ENCODE measurements at places on chromosomes 16 and 17.

- DNase-seq = no peak
These were observed 65.6 kb downstream of the SDR42E1 start for GRCh38 chr16:81945665-81946064.

DNA sequence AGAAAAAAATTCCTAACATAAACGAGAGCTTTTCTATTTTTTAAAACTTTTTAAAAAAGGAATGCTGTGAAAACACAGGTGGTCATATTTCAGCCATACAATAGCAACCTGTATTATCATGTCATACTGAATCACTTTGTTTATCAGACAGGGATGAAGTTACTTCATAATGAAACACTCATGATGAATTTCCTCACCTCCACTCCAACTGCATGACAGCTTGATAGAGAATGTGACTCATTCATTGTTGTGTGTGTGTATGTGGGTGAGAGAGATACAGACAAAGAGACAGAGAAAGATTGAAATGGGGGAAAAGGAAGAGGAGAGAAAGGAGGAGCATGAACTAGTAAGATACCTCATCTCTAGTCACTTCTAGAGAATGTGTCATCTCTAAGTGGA, 109.0 kb downstream of the SYCE1L start:
- no peak for DNase-seq

DNA sequence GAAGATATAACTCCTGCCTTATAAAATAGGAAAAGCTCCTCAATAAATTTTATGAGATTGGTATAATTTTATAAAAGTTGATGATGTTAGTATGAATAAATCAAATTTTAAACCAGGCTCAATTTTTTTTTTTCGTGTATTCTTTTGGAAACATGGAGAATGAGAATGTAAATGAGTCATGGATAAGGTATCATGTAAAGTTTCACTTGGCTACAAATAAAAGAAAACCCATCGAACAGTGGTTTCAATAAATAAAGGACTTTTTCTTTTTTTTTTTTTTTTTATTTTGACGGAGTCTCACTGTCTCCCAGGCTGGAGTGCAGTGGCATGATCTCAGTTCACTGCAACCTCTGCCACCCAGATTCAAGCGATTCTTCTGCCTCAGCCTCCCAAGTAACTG, 67.3 kb downstream of the PHKB start:
- no peak for DNase-seq

- no peak for DNase-seq
These were observed 530.1 kb downstream of the KCNJ2 start for GRCh38 chr17:70699408-70699807.

DNA sequence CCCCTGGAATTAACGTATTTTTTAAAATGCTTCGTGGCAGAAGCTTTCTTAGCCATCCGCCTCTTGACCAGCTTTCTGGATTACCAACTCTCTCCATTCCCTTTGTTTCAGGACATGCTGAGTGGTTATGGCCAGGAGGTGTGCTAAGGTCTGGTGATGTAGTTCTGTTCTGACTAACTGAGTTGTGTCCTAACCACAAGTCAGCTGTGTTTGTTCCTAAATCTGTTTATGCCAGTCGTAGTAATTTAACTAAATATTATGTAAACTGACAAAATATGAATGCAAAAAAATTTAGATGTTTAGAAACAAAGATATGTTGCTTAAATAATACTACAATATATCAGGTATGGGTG, 61.6 kb downstream of the MRTFB start:
- no peak for DNase-seq

DNA sequence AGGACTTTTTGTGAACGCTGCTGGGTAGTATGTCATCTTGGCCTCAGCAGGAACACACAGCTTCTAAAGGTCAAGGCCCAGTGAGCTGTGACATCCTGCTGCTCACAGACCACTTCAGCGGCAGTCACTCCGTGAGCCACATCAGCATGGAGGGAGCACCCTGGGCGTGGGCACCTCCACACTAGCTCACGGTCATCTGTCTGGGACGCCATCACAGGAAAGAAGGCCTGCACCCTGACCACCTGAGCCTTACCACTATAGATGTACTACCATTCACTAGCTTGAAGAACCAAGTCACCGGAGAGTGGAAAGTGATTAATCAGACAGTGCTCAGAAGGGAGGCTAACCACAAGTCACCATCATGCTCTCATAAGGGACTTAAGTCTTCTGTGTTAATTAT, 3.3 kb downstream of the AXIN1 start:
- peak; percentile 0 for DNase-seq

DNA sequence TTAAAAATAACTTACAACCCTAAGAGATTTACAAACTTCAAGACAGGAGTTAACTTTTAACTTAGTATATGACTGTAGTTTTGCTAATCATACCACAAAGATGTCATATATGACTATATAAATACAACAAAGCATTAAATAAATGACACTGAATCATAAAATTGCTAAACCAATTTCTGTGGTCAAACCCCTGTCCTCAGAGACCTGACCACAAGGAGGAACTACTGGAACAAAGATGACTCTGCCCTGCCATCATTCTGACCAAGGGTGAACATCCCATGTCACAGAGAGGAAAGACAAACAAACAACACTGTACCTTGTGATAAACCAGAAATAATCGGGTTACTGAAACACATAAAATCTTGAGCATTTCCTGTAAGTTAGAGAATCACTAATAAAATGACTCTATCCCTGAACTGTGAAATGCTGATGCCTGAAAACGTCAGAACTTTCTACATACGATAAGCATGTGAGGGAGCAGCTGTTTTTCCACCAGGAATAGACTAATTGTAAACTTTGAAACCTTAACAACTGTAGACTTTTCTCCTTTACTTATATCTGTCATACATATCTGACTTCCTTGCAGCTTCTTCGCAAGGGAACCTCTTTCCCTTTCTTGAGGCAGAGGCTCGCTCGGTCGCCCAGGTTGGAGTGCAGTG, 47.9 kb downstream of the WDR59 start:
- DNase-seq = no peak

GRCh38 chr17:71232801-71233559, 887.8 kb upstream of the SOX9 start:
- no peak for DNase-seq

DNA sequence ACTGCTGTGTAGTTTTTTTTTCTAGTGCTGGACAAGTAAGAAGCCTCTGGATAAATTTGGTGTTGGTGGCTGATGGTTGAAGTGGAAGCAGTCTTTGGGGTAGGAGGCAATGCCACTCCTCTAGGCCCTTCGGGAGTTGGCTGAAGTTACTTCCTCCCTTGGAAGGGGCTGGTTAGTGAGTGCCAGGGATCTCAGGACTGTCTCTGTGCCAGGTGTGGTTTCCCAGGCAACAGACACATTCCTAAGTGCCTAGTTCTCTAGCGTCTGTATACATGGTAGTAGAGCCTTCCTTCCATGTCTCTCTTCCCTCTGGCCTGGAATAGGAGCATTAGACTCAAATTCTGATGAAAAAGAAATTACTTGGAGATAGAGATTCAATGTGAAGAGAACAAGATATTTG, 15.3 kb downstream of the TMEM98 start:
- DNase-seq = no peak

GRCh38 chr17:37084372-37084771, 135.6 kb downstream of the AATF start:
- DNase-seq = no peak

DNA sequence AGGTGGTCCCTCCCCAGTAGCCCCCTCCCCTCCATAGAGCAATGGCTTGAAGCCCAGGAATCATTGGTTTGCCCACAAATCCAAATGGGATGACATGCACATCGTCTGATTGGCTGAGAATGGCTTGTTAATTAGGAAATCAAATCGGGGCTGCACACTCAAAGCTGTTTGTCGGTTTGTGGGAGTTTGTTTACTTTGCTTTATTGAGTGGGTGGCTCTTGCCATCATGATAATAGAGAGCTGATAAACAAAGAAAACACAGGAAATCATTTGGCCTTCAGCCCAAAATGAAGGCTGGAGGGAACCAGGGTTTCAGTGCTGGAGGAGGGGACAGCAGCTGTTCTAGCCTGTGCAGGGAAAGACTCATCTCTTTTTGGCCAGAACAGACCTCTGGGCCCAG, 316.3 kb downstream of the CBLN1 start:
- DNase-seq = no peak

DNA sequence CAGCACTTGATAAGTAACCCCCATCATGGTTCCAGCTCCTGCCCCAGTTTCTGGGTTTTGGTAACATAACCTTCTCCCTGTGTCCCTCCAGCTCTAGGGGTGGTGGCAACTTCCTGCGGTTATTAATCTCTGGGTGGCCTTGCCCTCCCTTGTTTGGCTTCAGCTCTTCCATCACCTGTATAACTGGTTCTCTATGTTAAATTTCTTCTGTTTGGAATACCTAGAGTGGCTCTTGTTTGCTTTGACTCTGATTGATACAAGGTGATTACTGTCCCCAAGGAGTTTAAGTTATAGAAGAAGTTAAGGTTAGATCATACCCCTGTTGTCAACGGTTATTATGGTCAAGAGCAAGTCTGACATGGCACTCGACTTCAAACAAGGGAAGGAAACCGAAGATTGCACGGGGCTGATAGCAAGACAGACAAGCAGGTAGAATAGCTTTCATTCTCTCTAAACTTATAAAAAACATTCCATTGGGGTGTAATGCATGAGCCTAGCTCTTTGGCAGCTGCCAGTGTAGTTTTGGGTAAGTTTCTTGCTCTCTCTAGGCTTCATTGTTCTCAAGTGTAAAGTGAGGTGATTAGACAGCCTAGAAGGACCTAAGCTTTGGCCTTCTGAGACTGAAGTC, 11.0 kb upstream of the CCR7 start:
- no peak for DNase-seq

DNA sequence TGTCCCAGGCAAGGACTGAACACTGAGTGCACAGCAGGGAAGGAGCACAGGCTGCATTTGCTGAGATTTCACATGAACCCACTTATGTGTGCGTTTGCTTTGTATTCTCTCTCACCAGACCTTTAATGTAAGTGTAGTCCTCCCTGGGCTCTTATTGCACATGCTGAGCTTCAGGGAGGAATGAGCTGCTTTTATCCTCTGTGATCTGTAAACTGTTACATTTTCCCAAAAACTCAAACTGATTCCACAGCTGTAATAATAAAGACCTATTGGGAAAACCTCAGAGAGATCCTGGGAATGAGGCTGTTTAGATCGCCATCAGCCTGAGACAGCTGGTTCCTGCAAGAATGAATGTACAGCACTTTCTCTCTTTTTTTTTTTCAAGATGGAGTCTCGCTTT, 53.6 kb upstream of the ADORA2B start:
- DNase-seq = no peak

DNA sequence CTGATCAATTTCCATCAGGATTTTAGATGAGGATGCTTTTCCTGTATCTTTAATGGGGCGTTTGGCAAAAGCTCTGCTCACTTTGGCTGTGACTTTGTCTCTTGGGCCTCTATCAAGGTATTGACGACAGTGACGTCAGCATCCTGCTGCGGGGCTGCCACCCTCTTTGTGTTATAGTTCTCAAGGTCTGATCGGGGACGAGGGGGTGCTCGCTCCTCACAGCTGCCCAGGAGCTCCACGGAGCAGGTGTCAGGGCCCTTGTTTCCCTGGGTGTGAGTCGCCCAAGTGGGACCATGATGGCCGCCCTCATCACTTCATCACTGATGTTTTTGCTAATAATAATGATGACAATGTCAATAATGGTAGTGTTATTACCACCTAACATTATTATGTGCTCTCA, 65.4 kb downstream of the CMIP start:
- no peak for DNase-seq

- DNase-seq = no peak
These were observed 7.5 kb downstream of the COTL1 start for GRCh38 chr16:84610376-84610775.

GRCh38 chr16:60902114-60902513, 1134.1 kb downstream of the CDH8 start:
- no peak for DNase-seq

DNA sequence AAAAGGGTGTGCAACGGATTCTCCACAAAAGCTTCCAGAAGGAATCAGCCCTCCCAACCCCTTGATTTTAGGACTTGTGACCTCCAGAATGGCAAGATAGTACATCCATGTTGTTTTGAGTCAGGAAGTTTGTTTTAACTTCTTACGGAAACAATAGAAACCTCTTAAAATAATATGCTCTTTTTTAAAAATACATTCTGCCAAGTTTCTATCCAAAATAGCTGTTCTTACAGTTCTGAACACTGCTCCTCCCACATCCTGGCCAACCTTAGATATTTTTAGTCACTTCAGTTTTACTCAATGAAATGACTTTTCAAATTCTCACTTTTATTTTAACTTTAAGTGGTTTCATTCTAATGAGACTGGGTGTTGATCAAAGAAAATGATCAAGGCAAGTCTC, 156.4 kb downstream of the ZNF18 start:
- DNase-seq = no peak

DNA sequence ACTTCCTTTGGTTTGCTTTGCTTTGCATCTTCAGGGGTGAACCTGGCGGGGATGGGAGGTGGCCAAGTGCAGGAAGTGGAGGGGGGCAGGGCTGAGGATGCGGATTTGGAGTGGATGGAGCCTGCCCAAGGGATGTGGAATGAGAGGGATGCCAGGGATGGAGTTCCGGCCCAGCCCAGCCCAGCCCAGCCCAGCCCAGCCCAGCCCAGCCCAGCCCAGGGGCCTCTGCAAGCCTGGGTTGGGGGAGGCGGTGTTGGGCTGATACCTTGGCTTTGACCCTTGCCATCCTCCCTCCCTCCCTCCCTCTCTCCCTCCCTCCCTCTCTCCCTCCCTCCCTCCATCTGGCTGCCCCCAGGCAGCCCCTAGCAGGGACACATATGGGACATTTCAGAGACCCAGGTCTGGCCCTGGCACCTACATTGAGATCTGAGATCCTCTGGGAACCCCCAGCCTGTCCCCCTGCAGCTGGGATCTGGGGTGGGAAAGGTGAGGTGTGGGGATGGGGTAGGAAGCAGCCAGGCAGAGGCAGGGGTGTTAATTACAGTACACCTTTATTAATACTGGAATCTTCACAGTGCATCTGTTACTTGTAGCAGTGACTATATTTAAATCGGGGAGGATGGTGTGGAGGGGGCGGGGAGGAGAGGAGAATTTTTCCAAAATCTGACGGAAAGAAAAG, 14.5 kb downstream of the IL34 start:
- no peak for DNase-seq

DNA sequence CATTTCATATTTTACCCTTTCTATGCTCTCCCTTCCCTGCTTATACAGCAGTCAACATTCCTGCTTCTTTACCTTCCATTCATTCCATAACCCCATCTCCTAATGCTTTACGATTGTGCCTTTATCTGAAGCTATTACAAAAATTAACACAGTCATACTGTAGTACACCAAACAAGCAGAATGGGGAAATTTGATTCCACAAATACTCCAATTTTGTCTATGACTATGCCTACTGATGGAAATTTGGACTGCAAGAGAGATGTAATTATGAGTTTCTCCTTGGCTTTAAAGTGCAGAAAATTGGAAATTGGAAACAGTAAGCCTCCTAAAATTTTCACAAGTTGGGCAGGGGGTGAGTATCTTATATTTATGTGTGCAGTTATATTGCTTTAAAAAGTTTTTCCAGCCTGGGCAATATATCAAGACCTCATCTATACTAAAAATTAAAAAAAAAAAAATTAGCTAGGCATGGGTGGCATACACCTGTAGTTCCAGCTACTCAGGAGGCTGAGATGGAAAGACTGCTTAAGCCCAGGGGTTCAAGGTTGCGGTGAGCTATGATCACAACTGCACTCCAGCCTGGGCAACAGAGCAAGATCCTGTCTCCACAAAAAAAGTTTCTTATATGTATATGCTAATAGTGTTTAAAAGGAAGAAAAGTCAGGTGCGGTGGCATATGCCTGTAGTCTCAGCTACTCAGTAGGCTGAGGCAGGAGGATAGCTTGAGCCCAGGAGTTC, 3.0 kb downstream of the APPBP2 start:
- no peak for DNase-seq

GRCh38 chr17:79658811-79659207, 48.0 kb upstream of the RBFOX3 start:
- peak; percentile 77 for DNase-seq

- no peak for DNase-seq
These were observed 19.7 kb downstream of the RHBDL3 start for GRCh38 chr17:32285306-32285705.
